Upper lobe of right lung (tissue), 1 donor: ENCODE measurements at places on chromosomes 11 and 22. TPM values are rescaled to one million over a fixed set of nuclear protein-coding genes. Genes with fewer than 3 reads are reported as not detected.

Gene LRRC74B
- total RNA-seq: not detected

Gene GTSE1
- 0.43 TPM for total RNA-seq

Gene KCNJ1
- 0.23 TPM for total RNA-seq

Gene MOGAT2
- not detected for total RNA-seq

Gene APOL5
- total RNA-seq: not detected

Gene MMP8
- total RNA-seq: not detected

Gene THY1
- total RNA-seq: 7.8 TPM

Gene GRAMD1B
- total RNA-seq: 4.8 TPM

Gene SYT8
- total RNA-seq: 12.5 TPM

Gene AQP11
- total RNA-seq: 0.61 TPM

Gene TCN1
- total RNA-seq: not detected

Gene OR6T1
- not detected for total RNA-seq

Gene C11orf16
- total RNA-seq: not detected

Gene PPP1R14B
- 76.5 TPM for total RNA-seq

Gene OR5B21
- not detected for total RNA-seq

Gene SLC25A18
- 1.2 TPM for total RNA-seq

Gene SMIM38
- not detected for total RNA-seq

Gene USP28
- 28.9 TPM for total RNA-seq

Gene VWA5A
- 42.0 TPM for total RNA-seq

Gene SLC22A25
- not detected for total RNA-seq

Gene PRG3
- not detected for total RNA-seq

Gene ARFGAP3
- 53.7 TPM for total RNA-seq

Gene PIH1D2
- 1.3 TPM for total RNA-seq

Gene C11orf42
- total RNA-seq: not detected

Gene MMP7
- total RNA-seq: 16.0 TPM

Gene IRAG1
- 18.0 TPM for total RNA-seq

Gene MRGPRX4
- not detected for total RNA-seq

Gene NXPE1
- total RNA-seq: not detected

Gene OR8G1
- not detected for total RNA-seq

Gene OR51B4
- not detected for total RNA-seq

Gene FAM83F
- 0.35 TPM for total RNA-seq

Gene KLHDC7B
- total RNA-seq: 0.69 TPM

Gene OR8H1
- total RNA-seq: not detected

Gene C22orf31
- not detected for total RNA-seq

Gene OR51E2
- not detected for total RNA-seq

Gene TMA7B
- 0.69 TPM for total RNA-seq

Gene SYVN1
- total RNA-seq: 69.0 TPM
